Activated CD4-positive, alpha-beta memory T cell treated with anti-CD3 and anti-CD28 coated beads for 36 hours (primary cell): ENCODE measurements at places on chromosomes 4 and X. TPM values are rescaled to one million over a fixed set of nuclear protein-coding genes. Genes with fewer than 3 reads are reported as not detected.

GRCh38 chrX:24360272-24360671, at the start of gene SUPT20HL1:
TSS of gene SUPT20HL1 (plus strand) at chrX:24360639. CDS start at chrX:24362761, 2,122 bp downstream.
- DNase-seq = no peak

Gene NALF2
- 0.44 TPM for total RNA-seq

DNA sequence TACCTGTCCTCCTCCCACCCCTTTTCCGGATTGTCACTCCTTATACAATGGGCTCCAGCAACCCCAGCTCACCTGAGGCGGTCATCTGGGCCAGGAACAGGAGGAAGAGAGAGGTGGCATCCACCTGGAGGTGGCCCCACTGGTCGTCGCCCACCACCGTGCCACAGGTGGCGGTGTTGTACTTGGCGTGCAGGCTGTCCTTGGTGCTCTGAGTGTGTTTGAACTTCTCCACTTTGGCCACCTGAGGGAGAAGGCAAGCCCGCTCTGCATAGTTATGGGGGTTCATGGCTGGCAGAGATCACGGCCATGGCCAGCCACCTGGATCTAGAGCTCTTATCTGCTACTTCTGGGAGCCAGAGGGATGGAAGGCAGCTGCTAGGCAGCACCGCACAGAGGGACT, 32.9 kb downstream of the PHKA2 start:
- DNase-seq = no peak

- DNase-seq = no peak
Observed at GRCh38 chr4:153623491-153623890, 60.6 kb upstream of the TLR2 start.

GRCh38 chrX:138692591-138692990, 18.9 kb downstream of the FGF13 start:
- no peak for DNase-seq

DNA sequence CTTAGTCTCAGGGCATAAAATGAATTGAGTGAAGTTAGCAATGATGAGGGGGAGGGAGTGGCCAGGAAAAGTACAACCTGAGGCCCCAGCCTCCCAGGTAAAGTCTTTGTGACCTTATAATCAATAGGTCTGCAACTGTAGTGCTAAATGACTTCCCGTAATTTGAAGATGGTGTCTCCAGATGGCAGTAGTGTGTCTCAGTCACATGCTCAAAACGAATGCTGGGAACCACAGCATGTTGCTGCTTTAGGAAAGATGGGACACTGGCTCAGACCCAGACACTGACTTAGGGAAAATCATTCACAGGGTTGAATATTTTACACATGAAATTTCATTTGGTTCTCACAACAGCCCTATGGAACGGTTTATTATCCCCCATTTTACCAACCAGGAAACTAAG, 10.3 kb downstream of the SRPX2 start:
- DNase-seq = no peak

DNA sequence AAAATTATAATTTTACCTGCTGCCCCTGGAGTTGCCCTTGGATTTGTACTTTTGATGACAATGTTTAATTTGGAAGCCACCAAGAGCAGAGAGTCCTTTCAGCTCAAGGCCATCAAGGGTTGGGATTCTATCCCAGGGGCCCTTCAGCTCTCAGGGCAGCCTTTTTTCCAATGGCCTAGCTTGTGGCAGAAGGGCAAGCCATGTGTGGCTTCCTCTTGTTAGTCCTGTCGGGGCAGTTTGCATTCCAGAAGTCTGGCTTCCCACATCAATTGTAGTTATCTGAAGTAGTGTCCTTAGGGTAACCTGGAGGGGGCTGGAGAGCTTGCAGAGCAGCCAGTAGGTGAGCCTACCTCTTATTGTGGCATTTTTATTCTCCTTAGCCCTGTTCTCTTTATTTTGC, 569.4 kb downstream of the TRAM1L1 start:
- DNase-seq = no peak
